ENCODE measurements at places on chromosomes 1 and 21.

- DNase-seq: no peak
Measured at GRCh38 chr1:201583663-201584062, 44.7 kb downstream of the NAV1 start.

DNA sequence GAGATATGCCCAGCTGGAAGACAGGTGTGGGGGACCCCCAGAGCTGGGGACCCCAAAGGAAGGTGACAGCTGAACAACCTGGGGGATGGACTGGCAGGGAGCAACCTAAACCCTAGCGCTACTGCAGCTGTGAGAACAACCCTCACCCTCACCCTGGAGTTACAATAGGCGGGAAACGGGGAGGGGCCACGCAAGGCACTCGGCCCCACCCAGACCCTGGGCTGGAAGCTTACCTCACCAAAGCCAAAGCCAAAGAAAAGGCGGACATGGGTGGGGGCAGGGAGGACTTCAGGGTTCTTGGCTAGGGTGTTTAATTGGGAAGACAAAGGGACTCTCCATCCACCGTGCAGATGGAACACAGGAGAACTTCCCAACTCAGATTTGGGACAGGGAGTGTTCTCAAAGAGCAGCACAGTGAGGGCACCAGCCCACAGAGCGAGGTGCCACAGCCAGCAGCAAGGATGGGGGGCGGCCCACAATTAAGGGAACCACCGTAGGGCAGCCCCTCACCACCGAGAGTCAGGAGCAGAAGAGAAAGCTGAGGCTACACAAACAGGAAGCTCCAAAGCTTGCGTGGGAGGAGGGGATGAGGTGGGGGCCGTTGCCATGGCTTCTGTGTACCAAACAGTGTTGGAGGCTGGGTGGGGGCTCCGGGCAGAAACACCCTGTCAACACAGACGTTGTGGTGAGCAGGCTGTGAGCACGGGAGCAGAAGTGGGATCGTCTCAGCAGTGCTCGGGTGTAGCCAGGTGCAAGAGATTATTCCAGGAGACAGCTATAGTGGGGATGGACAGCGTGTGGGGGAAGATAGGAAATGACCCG, 1.9 kb downstream of the TAGLN2 start:
- DNase-seq: peak; percentile 56

GRCh38 chr1:167171286-167171929, 49.3 kb upstream of the POU2F1 start:
- no peak for DNase-seq

DNA sequence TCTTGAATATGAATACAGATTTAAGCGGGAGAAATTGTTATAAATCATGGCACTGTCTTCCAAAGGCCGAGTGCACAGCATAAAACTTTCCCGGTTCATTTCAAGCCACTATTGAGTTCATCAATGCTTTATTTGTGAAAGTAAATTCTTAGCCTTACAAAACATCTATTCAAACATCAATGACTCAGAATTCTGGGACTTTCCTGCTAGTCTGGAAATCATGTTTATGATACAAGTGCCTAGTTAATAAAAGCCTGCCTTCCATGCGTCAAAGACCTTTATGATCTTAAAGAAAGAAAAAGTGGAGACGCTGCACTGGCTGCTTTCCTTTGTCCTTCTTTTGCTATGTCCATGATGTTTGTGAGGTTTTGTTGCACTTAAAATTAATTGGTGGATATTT, 137.7 kb downstream of the SETD4 start:
- no peak for DNase-seq

DNA sequence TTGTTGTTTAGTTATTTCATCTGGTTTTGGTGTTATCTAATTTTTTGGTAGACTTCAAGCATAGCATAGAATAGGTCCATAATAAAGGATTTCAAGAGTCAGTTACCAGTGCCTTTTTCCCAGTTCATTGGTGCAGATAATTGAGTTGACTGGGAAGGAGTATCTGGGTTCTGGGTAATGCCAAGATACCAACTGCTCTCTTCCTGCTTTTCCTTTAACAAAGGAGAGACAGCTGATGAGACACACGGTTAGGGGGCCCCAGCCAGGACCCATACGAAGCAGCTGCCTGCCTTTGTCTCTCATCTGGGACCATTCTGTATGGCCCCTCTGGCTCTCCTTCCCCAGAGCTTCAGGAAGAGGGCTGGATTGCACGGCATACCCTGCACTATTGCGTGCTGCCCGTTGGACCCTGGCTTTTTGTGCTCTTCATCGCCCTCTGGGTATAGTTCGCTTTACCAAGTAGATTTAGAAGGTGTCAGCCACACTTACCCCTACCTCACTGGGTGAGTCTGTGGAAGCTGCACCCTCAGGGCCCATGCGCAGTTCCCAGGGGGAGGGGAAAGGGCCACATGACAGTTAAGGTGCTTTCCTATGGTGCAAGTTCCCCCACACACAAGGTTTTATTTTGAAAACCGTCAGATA, 7.0 kb downstream of the NAV1 start:
- no peak for DNase-seq

- no peak for DNase-seq
Measured at GRCh38 chr1:119345398-119345797, 23.2 kb upstream of the HAO2 start.

DNA sequence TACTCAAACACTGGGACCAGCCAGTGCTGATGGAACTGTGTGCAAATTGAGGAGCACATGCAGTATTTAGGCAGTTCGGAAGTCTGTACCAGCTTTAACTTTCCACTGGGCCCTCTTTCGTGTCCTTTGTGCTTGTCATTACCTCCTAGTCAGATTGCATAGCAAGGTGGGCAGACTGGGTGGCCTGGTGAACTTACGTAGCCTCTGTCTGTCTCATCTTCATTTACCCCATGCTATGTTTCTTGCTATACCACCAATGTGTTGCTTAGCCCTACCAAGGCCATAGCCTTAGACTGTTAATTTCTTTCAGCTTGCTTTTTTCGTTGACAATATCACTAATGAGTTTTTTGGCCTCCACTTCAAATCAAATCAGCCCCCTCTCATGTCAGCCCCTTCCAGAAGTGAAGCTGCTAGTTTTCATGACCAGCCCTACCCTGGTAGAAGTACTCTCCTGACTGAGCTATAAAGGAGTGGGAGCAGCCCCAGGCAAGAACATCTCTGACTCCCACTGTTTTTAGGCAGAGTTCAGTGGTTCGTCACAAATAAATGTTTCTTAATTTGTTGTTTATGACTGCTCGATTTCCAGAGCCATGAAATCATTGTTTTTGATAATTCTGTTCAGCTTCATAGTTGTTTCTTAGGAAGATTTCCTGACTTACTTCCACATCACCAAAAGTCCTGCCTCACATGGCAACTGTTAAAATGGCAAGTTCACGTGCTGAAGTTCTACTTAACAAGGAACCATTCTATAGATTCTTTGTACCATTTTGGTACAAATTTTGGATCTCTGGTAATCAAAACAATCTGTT, 19.3 kb downstream of the PRKACB start:
- DNase-seq: no peak

- no peak for DNase-seq
Measured at GRCh38 chr1:245957427-245957826, 549.7 kb downstream of the SMYD3 start.

- no peak for DNase-seq
Measured at GRCh38 chr1:179334440-179334839, 31.3 kb upstream of the AXDND1 start.

GRCh38 chr1:10449751-10450150, at the start of gene CORT:
TSS of gene CORT (plus strand) at chr1:10450031. CDS start at chr1:10450224, 193 bp downstream.
- no peak for DNase-seq

GRCh38 chr1:156241311-156241811, 623 bp upstream of the BGLAP start:
- no peak for DNase-seq

DNA sequence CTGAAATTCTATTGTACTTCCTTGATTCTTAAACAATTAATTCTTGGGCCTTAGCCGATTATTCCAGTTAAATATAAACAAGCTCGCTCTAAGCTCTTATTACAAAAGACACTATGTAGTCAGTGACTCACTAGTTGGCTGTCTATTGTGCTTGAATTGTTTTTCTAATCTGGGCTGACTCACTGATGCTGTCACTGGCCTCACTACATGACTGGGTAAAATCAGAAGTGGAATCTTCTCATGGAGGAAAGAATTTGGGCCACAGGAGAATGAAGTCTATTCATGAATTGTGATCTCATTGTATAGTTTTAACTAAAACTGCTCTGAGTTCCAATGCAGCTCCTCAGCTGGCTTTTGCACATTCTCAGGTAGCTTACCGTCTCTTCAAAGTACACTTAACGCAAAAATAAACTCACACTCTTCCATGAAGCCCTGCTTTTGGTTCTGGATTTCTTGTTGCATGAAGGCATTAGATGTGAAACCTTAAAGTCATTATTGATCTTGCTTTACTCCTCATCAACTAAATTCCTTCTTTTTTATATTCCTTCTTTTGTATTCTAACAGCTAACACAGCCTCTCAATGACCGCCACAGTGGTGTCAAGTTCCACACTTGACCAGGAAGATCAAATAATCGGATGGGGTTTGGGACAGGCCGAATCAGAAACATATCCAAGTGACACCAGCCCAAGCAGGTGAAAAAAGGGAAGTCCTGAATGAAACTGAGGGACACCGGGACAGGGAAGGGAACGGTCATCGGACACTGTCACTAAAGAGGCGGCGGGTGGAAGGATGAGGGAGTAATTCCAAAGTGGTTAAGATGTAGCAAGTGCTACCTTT, 80.9 kb upstream of the LBR start:
- DNase-seq: peak; percentile 93

GRCh38 chr1:211382714-211383480, 56.3 kb downstream of the TRAF5 start:
- peak; percentile 75 for DNase-seq

GRCh38 chr1:27504588-27505419, 14.8 kb upstream of the WASF2 start:
- no peak for DNase-seq

GRCh38 chr1:40986328-40986783, 6.9 kb downstream of the CTPS1 start:
- no peak for DNase-seq

- DNase-seq: no peak
Measured at GRCh38 chr1:177959811-177960515, 9.9 kb downstream of the SEC16B start.

GRCh38 chr1:236059011-236059410, 5.9 kb downstream of the NID1 start:
- no peak for DNase-seq

DNA sequence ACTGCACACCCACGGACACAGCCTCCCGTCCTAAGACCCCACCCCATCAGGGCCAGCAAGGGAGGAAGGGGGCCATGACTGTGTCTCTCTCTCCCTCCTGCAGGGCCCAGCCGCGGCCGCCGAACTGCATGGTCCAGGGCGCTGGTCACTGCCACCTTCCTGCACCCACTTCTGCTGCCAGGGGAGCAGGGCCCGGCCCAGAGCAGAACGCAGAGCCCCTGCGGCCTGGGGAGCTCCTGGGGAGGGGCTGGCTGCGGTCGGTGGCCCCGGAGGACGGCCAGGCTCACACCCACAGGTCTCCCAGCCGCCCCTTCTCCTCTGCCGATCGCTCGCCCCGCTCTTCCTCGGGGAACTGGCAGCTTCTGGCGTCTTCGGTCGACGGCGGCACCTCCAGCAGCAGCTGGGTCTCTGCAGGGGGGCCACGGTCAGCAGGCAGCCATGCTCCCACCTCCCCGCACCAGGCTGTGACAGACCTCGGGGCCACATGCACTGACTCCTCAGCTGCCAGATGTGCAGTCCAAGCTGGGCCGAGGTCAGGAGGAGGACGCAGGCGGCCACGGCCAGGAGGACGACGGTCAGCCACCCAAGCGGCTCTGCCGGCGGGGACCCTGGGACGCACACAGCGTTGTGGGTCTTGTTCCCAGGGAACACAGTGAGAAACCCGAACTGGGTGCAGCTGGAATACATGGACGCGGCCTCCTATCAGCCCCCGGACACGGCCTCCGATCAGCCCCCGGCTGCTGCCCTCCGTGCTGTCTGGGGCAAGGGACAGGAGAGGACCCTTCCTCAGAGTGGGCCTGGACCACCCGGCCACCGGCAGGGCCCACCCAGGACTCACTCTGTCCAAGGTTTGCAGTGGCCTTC, 2.6 kb downstream of the TNFRSF18 start:
- no peak for DNase-seq

GRCh38 chr1:175599212-175599705, 144.1 kb downstream of the TNR start:
- DNase-seq: no peak

DNA sequence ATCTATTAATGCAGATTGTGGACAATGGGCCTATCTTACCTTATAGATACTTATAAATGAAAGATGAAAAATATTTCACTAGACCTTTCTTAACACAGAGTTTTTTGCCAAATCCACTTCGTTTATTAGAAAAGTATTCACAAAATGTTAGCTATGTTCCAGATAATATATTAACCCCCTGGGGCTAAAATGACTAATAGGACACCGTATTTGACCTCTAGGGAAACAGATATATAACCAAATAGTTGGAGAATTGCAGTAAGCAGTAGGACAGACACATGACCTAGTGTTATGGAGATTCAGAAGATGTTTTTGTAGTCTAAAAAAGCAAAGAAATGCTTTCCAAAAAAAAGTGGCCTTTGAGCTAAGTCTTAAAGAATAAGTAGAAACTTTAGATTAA, 106.9 kb downstream of the SEC16B start:
- DNase-seq: no peak

DNA sequence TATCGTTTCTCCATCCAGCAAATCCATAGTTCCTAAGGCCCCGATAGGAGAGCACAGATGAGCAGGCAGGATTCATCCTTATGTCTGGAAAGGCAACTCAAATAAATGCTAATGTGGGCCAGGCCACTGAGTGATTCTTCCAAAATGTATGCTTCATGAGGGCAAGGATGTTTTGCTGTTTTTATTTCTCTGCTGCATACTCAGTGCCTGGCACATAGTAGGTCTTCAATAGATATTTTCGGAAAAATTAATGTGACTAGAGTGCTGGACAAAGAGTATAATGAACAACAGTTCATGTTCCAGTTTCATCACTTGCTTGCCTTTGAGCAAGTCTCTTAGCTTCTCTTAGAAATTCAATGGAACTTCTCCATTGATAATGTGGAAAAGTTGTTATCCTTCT, 357.7 kb downstream of the PRDM2 start:
- DNase-seq: no peak

- no peak for DNase-seq
Measured at GRCh38 chr1:159012495-159012894, 2.8 kb downstream of the IFI16 start.

DNA sequence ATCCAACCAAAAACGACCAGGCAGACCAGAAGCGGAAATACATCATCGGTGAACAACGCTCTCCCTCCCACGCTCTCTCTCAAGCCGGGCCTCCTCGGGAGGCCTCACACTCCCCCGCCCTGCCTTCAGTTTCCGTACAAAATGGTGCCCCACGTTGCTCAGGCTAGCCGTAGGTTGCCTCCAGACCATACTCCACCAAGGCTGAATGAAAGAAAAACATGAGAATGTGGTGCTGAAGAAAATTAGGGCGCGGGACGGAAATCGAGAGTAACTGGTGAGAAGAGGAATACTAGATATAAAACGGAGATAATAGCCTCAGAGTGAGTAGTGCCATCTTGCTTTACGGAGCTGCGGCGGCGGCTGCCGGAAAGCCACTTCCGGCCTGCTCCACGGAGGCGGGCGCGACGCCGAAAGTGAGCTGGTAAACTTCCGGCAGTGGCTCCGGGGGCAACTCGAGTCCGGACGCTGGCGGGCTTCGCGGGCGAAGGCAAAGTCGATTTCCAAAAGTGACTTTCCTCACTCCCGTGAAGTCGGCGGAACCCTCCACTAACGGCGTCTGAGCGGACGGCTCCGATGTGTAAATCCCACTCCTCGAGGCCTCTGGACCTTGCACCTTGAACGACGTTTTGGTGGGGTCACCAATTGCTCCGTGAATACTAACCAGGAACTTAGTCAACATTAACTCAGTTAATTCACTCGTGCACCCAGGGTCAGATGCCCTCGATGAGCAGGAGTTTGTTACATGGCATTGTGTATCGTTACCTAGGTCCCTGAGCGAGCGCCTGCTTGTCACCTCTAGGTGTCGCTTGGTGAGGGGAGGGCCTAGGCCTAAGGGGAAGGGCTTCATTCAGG, at the start of gene SH3BP5L:
SH3BP5L (minus strand) TSS at position 7 of the 852 bp plus-strand sequence. CDS start 980 bp downstream, outside the sequence.
- peak; percentile 90 for DNase-seq
